Cortex of kidney (tissue), 1 donor: ENCODE measurements at places on chromosomes 1 and 21.

- DNase-seq, result no peak
These were observed 8.9 kb downstream of the MTF1 start for GRCh38 chr1:37850352-37850955.

DNA sequence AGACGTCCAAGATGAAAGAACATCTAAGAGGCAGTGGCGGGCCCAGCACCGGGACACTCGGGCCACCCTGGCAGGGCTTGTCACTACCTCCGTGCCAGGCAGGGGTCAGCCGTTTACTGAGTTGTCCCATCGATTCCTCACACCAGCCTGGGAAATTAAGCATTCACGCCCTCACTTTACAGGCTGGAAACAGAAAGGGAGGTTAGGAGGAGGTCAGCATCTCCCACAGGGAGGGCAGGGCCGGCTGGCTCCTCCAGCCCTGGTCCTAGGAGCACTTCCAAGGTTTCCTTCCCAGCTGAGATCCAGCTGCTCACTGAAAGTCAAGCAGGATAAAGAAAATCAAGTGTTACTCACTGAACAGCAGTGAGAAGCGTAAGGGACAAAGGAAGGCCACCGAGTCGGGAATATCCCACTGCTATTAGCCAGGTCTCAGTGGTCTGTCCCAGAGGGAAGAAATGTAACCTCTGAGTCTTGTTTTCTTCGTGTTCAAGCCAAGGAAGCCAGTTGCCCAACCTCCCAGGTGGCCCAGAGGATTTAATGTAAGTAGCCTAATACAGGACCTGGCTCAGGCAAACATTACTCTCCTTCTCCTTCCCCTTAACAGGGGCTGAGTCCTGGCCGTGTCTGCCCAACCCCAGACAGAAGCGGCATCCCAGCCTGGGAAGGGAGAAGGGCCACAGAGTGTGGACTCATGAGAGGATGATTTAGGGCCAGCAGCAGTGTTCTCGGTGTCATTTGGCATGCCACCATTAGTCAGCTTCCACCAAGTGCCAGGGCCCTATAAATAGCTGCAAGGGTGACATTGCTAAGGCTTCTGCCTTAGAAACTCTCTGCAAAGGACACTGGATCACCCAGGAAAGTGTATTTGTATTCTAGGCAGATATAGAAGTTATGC lies 203.1 kb upstream of the GALNT2 start:
- no peak for DNase-seq

DNA sequence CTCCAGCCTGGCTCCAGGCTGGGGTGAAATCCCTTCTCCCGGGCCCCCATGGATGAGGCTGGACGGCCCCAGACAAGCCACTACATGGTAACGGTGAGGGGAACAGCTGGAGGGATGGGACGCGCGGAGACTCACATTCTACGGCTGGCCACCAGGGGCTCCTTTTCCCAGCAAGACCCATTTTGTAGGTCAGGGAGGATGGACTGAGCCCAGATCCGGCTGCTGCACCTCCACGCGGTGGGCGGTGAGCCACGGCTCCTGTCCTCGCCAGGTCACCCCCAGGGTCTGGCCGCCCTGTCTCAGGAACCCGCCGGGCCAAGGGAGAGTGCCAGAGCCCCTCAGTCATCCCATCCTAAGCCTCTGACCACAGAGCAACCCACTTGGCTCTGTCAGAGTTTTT lies 75.0 kb upstream of the ACTRT2 start:
- DNase-seq, result no peak

GRCh38 chr1:17227358-17227915 lies 21.5 kb upstream of the PADI3 start:
- DNase-seq, result no peak

- no peak for DNase-seq
These were observed 237.5 kb downstream of the TTLL7 start for GRCh38 chr1:83761167-83762038.

GRCh38 chr21:45116066-45116465 lies 41.7 kb downstream of the ADARB1 start:
- no peak for DNase-seq

GRCh38 chr1:29934255-29934772 lies 698.0 kb downstream of the PTPRU start:
- DNase-seq, result no peak

- no peak for DNase-seq
These were observed 32.0 kb downstream of the C1orf21 start for GRCh38 chr1:184418652-184419349.

GRCh38 chr1:154972517-154973343 lies 1.8 kb upstream of the CKS1B start:
- no peak for DNase-seq

DNA sequence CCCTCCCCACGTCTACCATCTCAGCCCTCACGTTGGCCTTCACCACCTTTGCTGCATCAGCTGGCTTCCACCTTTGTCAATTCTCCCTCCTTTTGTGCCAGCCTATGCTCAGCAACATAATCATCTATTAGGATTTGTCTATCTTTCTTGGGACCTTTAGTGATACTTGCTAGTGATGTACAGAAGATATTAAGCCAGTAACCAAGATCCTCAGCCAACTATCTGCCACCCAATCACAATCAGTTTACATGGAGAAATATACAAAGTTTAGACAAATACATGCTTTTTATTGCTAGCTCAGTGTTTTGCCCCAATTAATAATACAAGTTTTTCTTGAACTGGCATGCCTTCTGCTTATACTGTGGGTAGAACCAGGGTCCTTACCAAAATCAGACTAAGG lies 172.3 kb downstream of the TPR start:
- DNase-seq, result no peak

DNA sequence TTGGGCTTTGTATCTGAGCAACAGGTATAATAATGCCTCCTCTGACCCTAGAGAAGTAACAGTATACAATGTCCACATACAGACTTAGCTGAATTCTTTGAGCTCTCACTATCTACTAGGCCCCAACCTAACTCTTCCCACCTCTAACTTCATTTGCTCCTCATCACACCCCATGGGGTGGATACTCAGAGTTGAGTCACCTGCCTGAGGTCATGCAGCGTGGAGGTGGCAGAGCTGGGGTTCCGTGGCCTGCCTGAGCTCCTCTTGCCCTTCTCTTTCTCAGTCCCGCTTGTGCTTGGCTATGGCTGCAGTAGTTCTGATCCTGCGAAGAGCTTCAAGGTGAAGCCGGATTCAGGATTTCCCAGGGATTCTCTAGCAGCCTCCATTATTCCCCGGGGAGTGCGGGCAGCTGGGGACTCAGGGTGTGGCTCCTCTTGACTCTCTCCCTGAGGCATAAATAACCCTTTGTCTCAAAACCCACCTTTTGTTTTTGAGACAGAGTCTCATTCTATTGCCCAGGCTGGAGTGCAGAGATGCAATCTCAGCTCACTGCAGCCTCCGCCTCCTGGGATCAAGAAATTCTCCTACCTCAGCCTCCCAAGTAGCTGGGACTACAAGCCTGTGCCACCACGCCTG lies 29.9 kb upstream of the ACTL8 start:
- DNase-seq, result no peak

DNA sequence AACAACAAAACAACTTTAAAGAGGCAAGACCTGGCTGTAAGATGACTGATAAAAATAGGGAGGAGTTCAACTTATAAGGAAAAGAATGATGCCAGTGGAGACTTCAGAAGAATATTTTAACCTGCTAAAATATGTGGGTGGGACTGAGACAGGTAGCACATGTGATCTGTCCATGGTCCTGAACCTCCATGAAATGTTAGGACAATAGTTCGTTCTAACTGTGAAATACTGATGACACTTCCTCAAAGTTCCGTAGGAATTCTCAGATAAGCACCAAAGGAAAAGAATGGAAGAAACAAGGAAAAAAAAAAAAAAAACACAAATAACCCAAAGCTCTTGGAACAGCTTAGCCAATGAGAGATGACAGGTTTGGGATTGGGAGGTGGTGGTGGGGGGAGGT lies 44.7 kb downstream of the CDC42BPA start:
- no peak for DNase-seq

DNA sequence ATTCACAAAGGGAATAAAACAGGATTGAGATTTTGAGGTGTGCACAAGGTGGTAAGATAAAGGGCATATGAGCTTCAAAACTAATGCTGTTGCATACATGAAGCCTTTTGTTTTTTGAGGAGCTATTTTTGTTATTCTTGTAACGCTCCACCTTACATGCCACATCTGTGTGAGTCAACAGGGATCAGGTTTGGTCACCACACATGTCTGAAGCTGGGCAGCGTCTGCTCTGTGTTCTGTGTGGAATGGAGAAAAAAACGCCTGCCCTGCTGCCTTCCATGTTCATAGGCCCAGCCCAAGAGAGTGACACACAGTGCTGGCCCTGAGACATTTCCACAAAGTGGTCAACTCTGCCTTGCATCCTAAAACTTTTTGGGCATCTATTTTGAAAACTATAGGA lies 67.7 kb downstream of the MPZL1 start:
- no peak for DNase-seq

GRCh38 chr1:161266836-161267235 lies 8.3 kb downstream of the PCP4L1 start:
- no peak for DNase-seq

DNA sequence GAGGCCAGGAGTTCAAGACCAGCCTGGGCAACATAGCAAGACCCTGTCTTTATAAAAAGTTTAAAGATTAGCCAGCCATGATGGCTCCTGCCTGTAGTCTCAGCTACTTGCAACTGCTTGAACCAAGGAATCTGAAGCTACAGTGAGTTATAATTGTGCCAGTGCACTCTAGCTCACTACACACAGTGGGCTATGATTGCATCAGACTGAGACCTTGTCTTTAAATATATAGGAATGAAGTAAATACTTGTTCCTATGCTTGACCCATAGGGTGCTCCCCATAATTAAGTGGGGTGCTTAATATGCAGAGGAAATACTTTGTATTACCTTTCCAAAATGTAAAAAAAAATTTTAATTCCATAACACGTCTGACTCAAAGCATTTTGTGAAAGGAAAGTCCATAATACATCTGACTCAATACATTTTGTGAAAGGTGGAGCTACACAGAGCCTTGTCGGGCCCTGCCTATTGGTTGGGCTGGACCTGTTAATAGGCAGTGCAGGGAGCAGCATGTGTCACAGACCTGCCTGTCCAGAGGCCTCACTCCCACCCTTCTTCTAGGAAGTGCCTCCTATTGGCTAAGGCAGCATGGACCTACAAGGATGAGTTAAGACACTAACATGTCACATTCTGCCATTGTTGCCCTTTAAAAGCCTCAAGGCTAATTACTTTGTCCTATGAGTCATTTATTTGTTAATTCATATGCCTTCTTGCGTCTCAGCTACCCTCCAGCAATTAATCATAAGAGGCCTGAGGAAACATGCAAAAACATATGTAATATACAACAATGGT lies 33.6 kb downstream of the CD58 start:
- DNase-seq, result no peak

- DNase-seq, result no peak
These were observed 19.7 kb downstream of the SLC2A1 start for GRCh38 chr1:42938645-42939615.

- DNase-seq, result no peak
These were observed 6.9 kb downstream of the TFF3 start for GRCh38 chr21:42308161-42308913.

- DNase-seq, result no peak
These were observed 203.2 kb downstream of the APP start for GRCh38 chr21:25967181-25967900.

DNA sequence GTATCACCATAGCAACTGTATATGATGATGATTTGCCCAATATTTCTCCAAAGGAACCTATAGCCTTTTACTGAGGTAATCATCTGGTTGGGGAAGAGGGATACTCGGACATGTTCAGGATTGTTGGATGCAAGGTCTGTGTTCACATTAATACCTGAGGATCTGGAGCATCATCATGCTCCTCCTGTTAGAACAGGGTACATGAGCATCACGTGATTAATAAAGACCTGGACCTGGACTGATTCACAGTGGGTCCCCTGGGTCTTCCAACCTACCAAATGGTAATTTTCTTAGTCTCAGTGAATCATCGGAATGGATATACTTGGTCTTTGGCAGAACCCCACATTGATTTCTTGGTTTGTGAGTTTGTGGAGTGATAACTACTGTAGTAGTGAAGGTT lies 45.6 kb upstream of the ZBTB18 start:
- no peak for DNase-seq

GRCh38 chr1:170536924-170537551 lies 5.1 kb downstream of the GORAB start:
- no peak for DNase-seq

GRCh38 chr1:204771358-204771757 lies 85.8 kb upstream of the LRRN2 start:
- DNase-seq, result no peak

- no peak for DNase-seq
These were observed 10.2 kb downstream of the CREG1 start for GRCh38 chr1:167543199-167543990.

- DNase-seq, result no peak
These were observed 10.5 kb upstream of the PKP1 start for GRCh38 chr1:201272799-201273198.

DNA sequence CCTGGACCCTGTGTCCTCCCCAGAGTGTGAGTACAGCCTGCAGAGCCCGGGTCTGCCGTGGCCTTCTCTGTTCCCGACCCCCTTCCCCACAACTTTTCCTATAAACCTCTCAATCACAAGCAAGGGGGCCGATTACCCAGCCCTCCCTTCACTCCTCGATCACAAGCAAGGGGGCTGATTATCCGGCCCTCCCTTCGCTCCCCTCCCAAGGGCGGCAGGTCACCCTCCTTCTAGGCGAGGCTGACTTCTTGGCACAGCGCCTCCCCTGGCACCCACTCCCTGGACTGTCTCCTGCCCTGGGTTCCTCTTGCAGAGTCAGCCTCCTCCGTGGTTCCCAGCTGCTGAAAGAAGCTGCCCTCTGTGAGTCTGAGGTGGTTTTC lies 12.3 kb upstream of the LDLRAP1 start:
- no peak for DNase-seq

DNA sequence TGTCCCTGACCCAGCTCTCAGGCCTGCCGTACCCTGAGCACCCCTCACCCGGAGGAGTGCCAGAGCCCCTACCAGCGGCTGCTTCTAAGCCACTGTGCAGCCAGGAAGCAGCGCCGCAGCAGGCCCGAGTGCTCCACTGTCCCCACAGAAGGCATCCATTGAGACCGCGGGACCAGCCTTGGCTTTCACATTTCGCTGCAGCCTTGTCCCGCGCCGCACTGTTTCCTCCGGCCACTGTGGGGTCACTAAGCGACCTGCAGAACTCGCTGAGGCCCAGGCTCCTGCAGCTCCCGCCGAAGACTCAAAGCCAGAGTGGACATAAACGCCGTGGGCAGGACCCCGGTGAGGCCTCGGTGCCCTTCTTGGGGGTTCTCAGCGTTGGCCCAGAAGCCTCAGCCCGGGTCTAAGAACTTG lies 3.0 kb downstream of the ALX3 start:
- no peak for DNase-seq

DNA sequence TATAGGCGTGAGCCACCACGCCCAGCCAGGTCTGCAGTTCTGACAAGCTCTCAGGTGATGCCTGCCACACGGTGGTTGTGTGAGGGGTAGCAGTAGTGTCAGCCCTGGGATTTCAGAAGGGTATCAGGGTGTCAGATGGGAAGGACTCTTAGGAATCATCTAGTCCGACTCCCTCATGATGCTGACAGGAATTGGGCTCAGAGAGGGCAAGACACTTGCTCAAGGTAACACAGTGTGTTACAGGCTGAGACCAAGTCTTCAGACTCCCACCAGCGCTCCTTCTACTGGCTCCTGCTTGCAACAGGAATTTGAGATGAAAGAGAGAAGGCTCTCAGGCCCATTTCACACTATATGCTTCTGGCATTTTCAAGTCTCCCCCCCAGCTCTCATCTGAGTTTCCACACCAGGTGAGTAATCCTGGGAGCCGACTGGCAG lies 6.9 kb downstream of the HTR1D start:
- no peak for DNase-seq

- no peak for DNase-seq
These were observed 47.0 kb downstream of the NAV1 start for GRCh38 chr1:201585901-201586300.

GRCh38 chr1:53458634-53459033 lies 565 bp upstream of the DMRTB1 start:
- DNase-seq, result no peak
